ENCODE measurements at places on chromosomes 2 and 18. TPM values are rescaled to one million over a fixed set of nuclear protein-coding genes. Genes with fewer than 3 reads are reported as not detected.

- no peak for DNase-seq
Observed at GRCh38 chr2:217515615-217516309, 487.0 kb downstream of the TNS1 start.

DNA sequence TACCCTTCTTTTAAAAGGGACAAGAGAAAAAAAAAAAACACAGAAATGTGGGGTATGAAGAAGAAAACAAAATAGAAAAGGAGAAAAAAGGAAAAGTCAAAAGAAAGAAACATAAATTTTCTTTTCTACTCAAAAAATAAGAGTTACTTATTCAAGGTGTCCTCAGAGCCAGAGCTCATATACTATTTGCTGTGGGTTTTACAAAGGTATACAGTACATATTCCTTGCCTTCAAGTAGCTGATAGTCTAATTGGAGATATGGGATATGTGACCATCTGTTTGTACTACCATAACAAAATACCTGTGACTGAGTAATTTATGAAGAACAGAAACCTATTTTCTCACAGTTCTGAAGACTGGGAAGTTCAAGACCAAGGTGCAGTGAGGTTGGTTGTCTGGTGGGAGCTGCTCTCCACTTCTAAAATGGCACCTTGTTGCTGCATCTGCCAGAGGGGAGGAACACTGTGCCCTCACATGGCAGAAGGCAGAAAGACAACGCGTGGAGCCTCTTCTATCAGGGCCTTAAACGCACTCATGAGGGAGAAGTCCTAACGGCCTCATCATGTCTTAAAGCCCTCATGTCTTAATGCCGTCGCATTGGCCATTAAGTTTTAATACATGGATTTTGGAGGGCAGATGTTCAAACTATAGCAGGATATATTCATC is 33.9 kb downstream of the NBAS start:
- no peak for DNase-seq

DNA sequence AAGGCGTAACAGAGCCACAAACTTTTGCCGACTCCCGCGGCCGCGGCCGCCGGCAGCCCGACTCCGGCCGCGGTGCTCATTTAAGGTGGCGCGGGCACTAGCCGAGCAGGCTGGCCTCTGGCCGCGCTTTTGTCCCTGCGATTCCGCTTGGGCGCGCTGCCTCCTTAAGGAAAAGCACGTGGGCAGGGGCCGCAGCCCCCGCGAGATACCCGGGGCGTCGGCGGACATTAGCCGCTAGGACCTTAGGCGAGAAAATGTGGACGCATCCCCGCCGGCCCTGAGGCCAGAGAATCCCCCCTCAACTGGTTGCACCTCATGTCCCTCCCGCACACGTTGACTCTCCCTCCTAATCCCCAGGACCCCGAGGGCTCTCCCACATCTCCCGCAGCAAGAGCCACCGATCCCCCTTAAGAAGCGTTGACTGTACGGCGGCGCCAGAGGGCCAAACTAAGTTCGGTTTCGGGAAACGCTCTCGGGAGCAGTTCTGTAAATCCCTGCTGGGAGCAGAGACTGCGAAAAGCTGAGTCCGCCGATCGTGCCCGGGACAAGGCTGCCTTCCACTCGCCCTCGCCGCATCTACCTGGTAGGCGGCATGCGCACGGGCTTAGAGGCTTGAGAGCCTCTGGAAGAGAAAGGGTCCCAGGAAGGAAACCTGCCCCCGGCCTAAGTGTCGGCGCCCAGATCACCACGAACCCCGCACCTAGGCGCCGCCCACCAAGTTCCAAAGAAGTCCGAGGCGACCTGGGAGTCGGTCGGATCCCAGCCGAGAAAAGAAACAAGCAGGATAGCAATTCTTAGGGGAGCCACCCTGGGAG is 1.8 kb upstream of the SATB2 start:
- DNase-seq = peak; percentile 80

DNA sequence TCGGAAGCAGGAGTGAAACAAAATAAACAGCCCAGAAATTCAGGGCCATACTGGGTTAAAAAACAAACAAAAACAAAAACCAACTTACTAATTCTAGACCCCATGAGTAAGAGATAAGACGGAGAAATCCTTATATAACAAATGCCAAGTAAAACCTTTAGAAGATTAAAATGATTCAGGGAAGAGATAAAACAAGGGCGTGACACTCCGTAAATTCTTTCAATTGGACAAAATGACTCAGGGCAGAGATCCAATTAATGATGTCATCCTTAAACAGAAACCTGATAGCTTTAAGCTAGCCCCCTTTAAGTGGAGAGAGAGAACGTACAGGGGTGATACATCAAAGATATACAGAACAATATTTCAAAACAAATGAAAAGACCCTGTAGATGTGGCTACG is 317.4 kb downstream of the NBAS start:
- DNase-seq = no peak

GRCh38 chr2:85785027-85785822 is 31.4 kb downstream of the ATOH8 start:
- DNase-seq = no peak

GRCh38 chr2:64462940-64463700 is 9.2 kb downstream of the LGALSL start:
- DNase-seq = no peak

The SPR gene
- 77.8 TPM for total RNA-seq

The AMMECR1L gene
- 13.8 TPM for total RNA-seq

DNA sequence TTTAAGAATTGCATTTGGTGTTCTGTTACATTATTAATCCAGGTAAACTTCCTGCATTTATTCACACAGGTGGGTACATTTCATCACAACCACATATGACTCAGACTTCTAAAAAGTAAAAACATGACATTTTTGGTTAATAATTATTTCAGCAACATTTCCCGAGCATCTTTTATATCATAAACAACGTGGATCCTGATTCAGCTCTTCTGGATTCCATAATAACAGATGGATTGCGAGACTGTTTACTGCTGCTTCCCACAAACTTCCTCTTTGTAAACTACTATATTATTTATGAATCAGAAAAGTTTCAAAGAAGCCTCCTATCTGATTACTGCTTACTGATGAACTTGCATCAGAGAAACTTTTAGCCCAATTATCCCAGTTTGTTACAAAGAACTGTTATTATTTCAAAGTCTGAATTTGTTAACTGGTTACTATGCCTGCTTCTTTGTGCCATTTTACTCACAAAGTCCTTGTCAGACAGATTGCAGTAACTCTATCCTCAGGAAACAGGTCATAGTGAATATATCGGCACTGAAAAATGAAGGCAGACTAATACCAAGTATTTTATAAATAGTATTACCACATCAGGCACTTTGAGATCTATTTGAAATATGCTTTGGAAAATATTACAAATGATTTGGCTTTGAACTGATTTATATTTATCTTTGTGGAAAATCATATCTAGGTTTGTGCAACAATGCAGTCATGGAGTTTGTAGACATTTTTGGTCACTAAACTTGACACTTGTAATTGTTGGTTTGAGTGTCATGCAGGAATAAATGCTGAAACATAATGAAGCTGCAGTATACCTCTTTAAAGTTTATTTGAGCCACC is 511.6 kb downstream of the PLCL1 start:
- no peak for DNase-seq

The GPR155 gene
- 2.3 TPM for total RNA-seq

- no peak for DNase-seq
Observed at GRCh38 chr2:117330641-117331040, 483.9 kb upstream of the DDX18 start.

The THSD7B gene
- 0.14 TPM for total RNA-seq

GRCh38 chr18:59743566-59743965 is 46.3 kb upstream of the CCBE1 start:
- no peak for DNase-seq

DNA sequence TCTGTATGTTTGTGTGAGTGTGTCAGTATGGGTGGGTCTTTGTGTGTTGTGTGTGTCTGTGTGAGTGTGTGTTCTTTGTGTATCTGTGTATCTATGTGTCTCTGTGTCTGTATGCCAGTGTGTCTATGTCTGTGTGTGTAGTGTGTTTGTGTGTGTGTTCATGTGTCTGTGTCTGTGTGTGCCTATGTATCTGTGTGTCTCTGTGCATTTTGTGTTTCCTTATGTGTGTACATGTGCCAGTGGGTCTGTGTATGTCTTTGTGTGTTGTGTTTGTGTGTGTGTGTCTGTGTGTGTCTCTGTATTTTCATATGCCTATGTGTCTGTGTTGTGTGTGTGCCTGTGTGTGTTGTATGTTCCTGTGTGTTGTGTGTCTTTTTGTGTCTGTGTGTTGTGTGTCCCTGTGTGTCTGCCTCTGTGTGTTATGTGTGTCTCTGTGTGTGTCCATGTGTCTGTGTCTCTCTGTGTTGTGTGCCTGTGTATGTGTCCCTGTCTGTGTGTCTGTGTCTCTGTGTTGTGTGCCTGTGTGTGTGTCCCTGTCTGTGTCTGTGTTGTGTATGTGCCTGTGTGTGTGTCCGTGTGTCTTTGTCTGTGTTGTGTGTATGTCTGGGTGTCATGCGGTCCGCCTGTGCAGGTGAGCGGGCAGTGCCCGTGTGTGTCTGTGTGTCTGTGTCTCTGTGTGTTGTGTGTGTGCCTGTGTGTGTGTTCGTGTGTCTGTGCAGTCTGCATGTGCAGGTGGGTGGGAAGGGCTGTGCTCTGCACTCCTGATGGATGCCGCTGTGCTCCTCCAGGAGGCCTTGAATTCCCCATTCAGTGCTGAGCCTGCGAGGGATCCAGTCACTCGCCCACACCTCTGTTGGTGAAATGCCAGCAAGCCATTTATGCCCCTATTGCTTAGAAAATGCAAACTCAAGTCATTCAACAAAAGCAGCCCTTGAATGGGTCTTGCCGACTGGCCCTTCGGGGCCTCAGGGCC is 37.4 kb downstream of the KLHL29 start:
- DNase-seq = no peak

The SCYGR4 gene
- total RNA-seq = not detected

DNA sequence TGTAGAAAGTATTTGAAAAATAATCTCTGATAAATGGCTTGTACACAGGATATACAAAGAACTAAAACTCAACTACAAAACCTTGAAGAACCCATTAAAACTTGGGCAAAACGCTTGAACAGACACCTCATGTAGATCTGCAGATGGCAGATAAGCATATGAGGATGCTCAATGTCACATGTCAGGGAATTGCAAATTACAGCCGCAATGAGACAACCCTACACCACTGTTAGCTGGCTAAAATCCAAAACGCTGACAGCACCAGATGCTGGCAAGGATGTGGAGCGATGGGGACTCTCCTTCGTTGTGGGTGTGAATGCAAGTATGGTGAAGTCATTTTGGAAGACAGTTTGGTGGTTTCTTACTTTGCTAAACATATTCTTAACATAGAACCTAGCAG is 53.7 kb downstream of the SNTG2 start:
- DNase-seq = no peak

DNA sequence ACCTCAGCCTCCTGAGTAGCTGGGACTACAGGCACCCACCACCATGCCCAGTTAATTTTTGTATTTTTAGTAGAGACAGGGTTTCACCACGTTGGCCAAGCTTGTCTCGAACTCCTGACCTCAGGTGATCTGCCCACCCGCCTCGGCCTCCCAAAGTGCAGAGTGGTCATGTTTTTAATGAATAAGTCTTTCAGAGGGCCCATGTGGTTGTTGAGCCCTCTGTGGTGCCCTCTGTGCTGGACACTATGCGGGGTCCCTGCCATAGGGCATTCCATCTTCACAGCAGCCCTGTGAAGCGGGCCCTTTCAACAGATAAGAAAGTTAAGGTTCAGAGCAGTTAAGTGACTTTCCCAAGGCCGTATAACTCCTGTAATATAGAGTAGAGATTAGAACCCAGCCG is 25.9 kb downstream of the MYO7B start:
- DNase-seq = no peak

DNA sequence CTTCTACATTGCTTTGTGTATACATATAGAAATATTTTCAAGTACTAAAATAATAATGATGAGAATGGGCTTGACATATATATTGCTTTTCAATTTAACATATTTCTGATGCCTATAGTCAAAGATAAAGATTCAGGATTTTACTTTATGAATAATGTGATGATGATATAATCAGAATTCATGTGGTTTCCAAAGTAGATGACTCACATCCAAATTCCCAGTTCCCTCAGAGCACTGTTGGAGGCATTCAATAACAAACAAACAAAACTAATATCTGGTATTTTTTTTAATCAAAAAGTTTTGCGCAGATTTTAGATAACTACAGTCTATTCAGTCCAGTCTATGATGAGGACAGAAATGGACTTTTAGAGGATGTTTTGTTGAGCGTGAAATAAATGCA is 2094.5 kb upstream of the CELF4 start:
- no peak for DNase-seq

The SERPINB12 gene
- not detected for total RNA-seq

- DNase-seq = no peak
Observed at GRCh38 chr2:45468279-45468678, 142.8 kb downstream of the SRBD1 start.

- no peak for DNase-seq
Observed at GRCh38 chr2:162490052-162490717, 146.3 kb downstream of the GCA start.

The HOXD9 gene
- total RNA-seq = 5.8 TPM

DNA sequence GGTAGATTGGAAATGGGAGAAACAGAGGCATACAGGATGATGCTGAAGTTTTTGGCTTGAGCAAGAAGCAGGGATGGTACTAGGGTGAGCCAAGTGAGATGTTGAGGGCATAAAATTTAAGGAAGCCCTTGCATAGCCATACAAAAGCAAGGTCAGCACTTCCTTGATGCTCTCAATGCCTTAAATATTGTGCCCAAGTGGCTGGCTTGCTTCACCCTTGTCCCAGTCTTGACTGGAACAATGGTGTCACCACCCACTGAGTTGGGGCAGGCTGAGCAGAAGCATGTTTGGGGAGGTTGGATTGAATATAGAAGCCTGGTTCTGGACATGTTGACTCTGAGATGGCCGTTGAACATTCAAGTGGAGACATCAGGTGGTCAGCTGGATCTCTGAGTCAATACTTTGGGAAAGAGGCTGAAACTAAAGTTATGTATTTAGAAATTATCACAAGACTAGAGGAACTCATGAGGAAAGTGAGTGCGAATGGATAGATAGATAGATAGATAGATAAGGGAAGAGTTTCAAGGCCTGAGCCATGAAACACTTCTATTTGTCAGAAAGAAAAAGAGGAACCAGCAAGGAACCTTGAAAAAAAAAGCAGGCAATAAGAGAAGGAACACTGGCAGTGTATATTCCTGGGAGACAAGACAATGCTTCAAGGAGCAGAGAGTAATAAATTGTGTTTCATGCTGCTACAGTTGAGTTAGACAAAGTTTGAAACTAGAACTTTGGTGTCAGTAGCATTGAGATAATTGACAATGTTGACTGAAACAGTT is 43.0 kb upstream of the HNMT start:
- DNase-seq = no peak

GRCh38 chr2:201892516-201892915 is 86.2 kb downstream of the CDK15 start:
- no peak for DNase-seq

The TLX2 gene
- total RNA-seq = 0.56 TPM

Measured in left colon (tissue), 2 donors.